ENCODE measurements at places on chromosomes 12 and 14. TPM values are rescaled to one million over a fixed set of nuclear protein-coding genes. Genes with fewer than 3 reads are reported as not detected.

The RARG gene
- total RNA-seq: 19.7 TPM

The RFLNA gene
- total RNA-seq: not detected

The ADCY4 gene
- 1.5 TPM for total RNA-seq

DNA sequence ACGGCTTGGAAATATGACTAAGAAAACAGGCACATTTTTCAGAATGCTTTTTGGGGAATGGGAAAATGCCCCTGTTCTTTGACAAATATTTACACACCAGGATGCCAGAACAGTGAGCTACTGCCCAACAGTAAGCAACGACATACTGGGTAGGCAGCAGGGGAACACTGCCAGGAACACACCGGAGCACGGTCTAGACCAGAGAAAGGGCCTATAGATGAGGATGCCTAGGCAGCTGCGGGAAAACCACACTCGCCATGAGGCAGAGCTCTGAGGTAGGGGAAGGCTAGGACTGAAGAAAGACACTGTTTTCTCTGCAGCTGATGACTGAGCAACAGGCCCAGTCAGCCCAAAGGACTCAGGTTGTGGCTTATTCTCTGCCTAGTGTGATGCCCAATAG is 45.9 kb upstream of the COL2A1 start:
- H3K27me3 ChIP-seq: no peaks in the 10 kb centered on the region
- no peaks in the 10 kb centered on the region for H3K4me1 ChIP-seq
- peaks cover 10% of the 10 kb centered on the region for H3K36me3 ChIP-seq
- no peak overlapping the region for H3K27ac ChIP-seq

DNA sequence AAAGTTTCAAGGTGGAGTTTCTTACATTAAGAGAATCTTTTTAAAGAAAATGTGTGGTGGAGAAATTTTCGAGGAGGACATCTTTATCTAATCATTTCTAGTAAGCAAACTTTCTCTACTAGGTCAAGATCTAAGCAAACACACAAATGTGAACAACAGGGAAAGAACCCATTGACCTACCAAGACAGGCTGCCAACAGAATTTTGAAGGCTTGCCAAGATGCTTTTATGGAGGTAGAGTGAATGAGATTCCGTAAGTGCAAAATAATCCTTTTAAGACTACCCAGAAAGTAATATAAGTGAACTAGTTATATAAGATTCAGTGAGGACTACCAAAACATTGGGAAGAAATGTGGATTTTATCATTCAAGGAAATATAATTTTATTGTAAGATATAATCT is 357.1 kb upstream of the PDE3A start:
- H3K36me3 ChIP-seq: no peaks in the 10 kb centered on the region
- no peak overlapping the region for H3K27ac ChIP-seq
- no peaks in the 10 kb centered on the region for H3K4me1 ChIP-seq
- no peak for DNase-seq
- no peak overlapping the region for H3K4me3 ChIP-seq

DNA sequence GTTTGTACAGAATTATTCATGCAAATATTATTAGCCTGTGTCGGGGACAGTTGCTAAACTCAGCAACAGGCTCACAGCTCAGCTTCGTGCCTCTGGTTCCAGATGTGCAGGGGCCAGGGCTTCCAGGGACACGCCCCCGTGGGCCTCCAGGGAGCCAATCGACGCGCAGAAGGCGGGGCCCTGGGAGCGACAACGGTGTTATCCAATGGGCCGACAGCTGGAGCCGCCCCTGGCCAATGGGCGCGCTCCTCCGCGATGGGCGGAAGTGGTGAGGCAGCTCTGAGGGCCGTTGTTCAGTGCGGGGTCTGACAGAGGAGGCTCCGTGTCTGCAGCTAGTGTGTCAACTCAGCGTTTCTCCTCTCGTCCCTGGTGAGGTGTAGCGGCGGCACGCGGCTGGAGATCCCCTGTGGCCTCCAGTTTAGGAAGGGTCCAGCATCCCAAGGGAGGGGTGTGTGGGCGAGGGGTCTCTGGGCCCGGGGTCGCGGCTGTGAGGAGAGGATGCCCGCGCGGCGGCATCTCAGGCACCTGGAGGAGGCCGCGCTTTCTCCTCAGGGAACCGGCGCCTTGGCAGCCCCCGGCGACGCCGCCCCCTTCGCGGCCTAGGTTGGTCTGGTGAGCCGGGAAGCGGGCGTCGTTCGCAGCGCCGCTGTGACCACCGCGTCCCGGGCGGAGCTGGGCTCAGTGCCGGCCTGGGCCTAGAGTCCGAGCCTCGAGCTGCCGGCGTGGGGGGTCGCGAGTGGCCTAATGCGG is at the start of gene TRAFD1:
Gene TRAFD1, plus strand, starts transcription at position 311 of the 750 bp plus-strand sequence. CDS start 4,963 bp downstream, outside the sequence.
- peak; percentile 99 for DNase-seq
- H3K27me3 ChIP-seq: no peaks in the 10 kb centered on the region
- peak within 1 kb of the TSS; percentile 85 for H3K4me3 ChIP-seq
- H3K27ac ChIP-seq: peak within 1 kb of the TSS; percentile 90
- peaks cover 3% of the 10 kb centered on the region for H3K36me3 ChIP-seq

- no peak overlapping the region for H3K4me3 ChIP-seq
- peaks cover 17% of the 10 kb centered on the region for H3K36me3 ChIP-seq
- H3K27me3 ChIP-seq: no peaks in the 10 kb centered on the region
- no peak for DNase-seq
- H3K27ac ChIP-seq: no peak overlapping the region
Measured at GRCh38 chr14:60294411-60295069, 45.5 kb downstream of the PPM1A start.

- H3K36me3 ChIP-seq: no peaks in the 10 kb centered on the region
- H3K27ac ChIP-seq: no peak overlapping the region
Measured at GRCh38 chr12:12095021-12095420, 24.3 kb downstream of the BCL2L14 start.

The ACAD10 gene
- total RNA-seq: 28.8 TPM

The NRXN3 gene
- not detected for total RNA-seq

GRCh38 chr12:70121562-70121961 is 121.7 kb upstream of the CNOT2 start:
- H3K4me1 ChIP-seq: no peaks in the 10 kb centered on the region
- H3K4me3 ChIP-seq: no peak overlapping the region
- H3K27ac ChIP-seq: no peak overlapping the region
- no peaks in the 10 kb centered on the region for H3K36me3 ChIP-seq
- peaks cover 3% of the 10 kb centered on the region for H3K27me3 ChIP-seq
- DNase-seq: no peak

GRCh38 chr14:81219759-81220579 is 790 bp downstream of the GTF2A1 start:
- peak overlapping the region; percentile 98 for H3K27ac ChIP-seq
- H3K4me1 ChIP-seq: peaks cover 30% of the 10 kb centered on the region
- no peaks in the 10 kb centered on the region for H3K27me3 ChIP-seq
- H3K4me3 ChIP-seq: peak overlapping the region; percentile 92

- H3K36me3 ChIP-seq: peaks cover 7% of the 10 kb centered on the region
- peaks cover 5% of the 10 kb centered on the region for H3K4me1 ChIP-seq
- no peak overlapping the region for H3K4me3 ChIP-seq
- DNase-seq: no peak
- no peak overlapping the region for H3K27ac ChIP-seq
Measured at GRCh38 chr14:64091217-64091616, 203.0 kb downstream of the ESR2 start.

DNA sequence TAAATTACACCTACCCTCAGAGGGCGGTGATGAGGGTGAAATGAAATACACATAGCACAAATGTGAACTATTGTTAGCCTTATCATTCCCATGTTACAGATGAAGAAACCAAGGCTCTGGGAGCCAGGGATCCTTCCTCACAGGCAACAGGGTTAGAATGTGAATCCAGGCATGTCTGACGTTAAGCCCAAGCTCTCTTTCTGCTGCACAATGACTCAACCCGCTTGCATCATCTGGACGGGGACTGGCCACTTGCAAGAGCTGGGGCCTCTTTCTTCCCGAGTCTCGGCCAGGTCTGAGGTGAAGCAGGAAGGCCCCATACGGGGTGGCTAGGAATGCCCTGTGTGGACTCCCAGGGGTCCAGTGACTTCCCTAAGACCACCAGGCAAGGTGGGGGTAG is 105.2 kb downstream of the RBM19 start:
- H3K27ac ChIP-seq: no peak overlapping the region
- peaks cover 38% of the 10 kb centered on the region for H3K4me1 ChIP-seq
- no peaks in the 10 kb centered on the region for H3K27me3 ChIP-seq
- peaks cover 21% of the 10 kb centered on the region for H3K36me3 ChIP-seq

- no peaks in the 10 kb centered on the region for H3K27me3 ChIP-seq
- no peaks in the 10 kb centered on the region for H3K4me1 ChIP-seq
- H3K4me3 ChIP-seq: no peak overlapping the region
- no peaks in the 10 kb centered on the region for H3K36me3 ChIP-seq
- H3K27ac ChIP-seq: no peak overlapping the region
- no peak for DNase-seq
Measured at GRCh38 chr14:96417254-96417653, 25.3 kb downstream of the AK7 start.

DNA sequence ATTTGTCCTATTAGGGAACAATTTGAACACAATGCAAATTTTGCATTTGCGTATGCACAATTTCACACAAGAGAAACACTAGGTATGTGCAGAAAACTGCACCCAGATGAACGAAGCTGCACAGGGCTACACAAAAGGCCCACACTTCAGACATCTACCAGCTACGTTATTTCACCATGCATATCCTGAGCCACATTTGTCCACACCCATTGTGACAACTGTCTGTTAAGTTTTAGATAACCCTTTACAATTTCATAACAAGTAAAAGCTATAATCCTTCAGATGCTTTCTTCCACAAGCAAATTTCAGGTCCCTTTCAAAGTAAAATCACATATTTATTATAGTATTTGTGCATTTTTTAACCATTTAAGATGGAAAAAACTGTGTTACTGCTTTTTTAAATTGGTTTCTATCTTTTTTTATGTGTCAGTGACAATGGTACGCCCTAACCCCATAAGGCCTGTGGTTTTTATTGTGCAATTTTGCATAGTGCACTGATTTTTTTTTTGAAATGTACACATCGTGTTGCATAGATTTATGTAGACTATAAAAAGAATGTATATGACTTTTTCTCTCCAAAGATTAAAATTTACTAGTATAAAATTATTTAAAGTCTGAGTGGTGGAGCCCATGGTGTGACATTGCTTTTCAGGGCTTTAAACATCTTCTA is 87.8 kb upstream of the BTG1 start:
- no peak for DNase-seq
- H3K36me3 ChIP-seq: peaks cover 10% of the 10 kb centered on the region
- no peak overlapping the region for H3K4me3 ChIP-seq
- H3K27me3 ChIP-seq: no peaks in the 10 kb centered on the region
- H3K4me1 ChIP-seq: peaks cover 26% of the 10 kb centered on the region

The DTD2 gene
- total RNA-seq: 25.6 TPM

The VWF gene
- total RNA-seq: 0.11 TPM

The RIPK3 gene
- 5.9 TPM for total RNA-seq

DNA sequence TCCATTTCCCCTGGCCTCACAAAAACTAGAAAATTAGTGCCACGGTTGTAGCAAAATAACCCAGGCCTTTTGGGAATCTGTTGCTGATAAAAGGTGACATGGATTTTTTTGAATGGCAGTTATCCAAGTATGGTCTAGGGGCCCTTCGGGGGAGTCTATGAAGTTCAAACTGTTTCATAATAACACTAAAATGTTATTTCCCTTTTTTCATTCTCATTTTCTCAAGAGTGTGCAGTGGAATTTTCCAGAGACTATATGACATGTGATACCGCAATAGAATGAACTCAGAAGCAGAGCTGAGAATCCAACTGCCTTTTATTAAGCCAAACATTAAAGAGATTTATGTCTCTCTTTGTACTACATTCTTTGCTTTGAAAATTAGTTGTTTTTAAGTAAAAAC is 26.9 kb downstream of the GSTZ1 start:
- no peaks in the 10 kb centered on the region for H3K27me3 ChIP-seq
- no peak overlapping the region for H3K4me3 ChIP-seq
- H3K27ac ChIP-seq: no peak overlapping the region
- H3K4me1 ChIP-seq: no peaks in the 10 kb centered on the region

DNA sequence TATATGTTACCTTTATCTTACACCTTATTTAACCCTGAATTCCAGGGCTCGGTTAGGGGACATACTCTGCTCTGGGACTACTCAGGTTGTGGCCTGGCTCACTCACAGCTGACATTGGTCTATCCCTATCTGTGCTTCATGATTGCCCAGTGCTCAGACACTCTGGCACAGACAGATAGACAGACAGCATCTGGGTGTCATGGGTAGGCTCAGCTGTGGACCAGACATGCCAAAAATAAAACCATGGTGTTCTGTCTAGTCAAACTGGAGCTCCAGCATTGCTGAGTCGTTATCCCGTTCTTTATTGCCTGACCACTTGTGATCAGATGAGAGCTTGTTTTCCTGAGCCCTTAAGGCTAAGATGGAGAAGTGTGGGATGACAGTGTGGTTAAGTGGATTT is 29.0 kb downstream of the FBXW8 start:
- H3K36me3 ChIP-seq: peaks cover 34% of the 10 kb centered on the region
- H3K27me3 ChIP-seq: no peaks in the 10 kb centered on the region
- no peaks in the 10 kb centered on the region for H3K4me1 ChIP-seq
- DNase-seq: no peak
- H3K27ac ChIP-seq: no peak overlapping the region

- peaks cover 42% of the 10 kb centered on the region for H3K36me3 ChIP-seq
- no peak overlapping the region for H3K4me3 ChIP-seq
- no peaks in the 10 kb centered on the region for H3K27me3 ChIP-seq
- no peak for DNase-seq
Measured at GRCh38 chr12:112025808-112026375, 12.7 kb downstream of the ERP29 start.

The NELL2 gene
- total RNA-seq: 106 TPM

GRCh38 chr12:118773956-118774723 is 207.2 kb upstream of the SRRM4 start:
- H3K4me3 ChIP-seq: no peak overlapping the region
- H3K4me1 ChIP-seq: no peaks in the 10 kb centered on the region
- no peak overlapping the region for H3K27ac ChIP-seq
- H3K36me3 ChIP-seq: no peaks in the 10 kb centered on the region
- H3K27me3 ChIP-seq: peaks cover 18% of the 10 kb centered on the region

DNA sequence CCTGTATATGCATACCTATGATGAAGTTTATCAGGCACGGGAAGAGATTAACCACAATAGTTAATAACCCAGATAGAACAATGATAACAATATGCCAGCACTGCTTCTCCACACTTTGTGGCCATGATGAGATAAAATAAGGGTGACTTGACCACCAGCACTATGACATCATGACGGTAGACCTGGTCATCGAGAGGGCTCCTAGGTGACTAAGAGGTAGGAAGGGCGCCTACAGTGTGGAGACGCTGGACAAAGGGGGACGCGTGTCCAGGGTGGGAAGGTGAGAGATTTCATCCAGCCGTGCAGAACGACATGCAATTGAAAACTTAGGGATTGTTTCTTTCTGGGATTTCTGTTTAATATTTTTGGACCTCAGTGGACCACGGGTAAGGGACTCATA is 221.8 kb upstream of the RTL1 start:
- H3K36me3 ChIP-seq: no peaks in the 10 kb centered on the region
- H3K4me1 ChIP-seq: peaks cover 12% of the 10 kb centered on the region
- DNase-seq: no peak
- no peak overlapping the region for H3K4me3 ChIP-seq
- peaks cover 13% of the 10 kb centered on the region for H3K27me3 ChIP-seq
- no peak overlapping the region for H3K27ac ChIP-seq

- peaks cover 8% of the 10 kb centered on the region for H3K36me3 ChIP-seq
- no peak overlapping the region for H3K4me3 ChIP-seq
- H3K27ac ChIP-seq: peak overlapping the region; percentile 76
- H3K27me3 ChIP-seq: no peaks in the 10 kb centered on the region
Measured at GRCh38 chr12:68031174-68031573, 41.9 kb downstream of the IFNG-AS1 start.

The KSR2 gene
- 0.02 TPM for total RNA-seq

- H3K4me3 ChIP-seq: no peak overlapping the region
- no peaks in the 10 kb centered on the region for H3K4me1 ChIP-seq
- DNase-seq: no peak
- H3K27ac ChIP-seq: no peak overlapping the region
Measured at GRCh38 chr14:29712601-29713000, 215.0 kb downstream of the PRKD1 start.

Measured in activated CD8-positive, alpha-beta T cell treated with anti-CD3 and anti-CD28 coated beads for 36 hours (primary cell).